ENCODE measurements at places on chromosomes 7 and 10.

DNA sequence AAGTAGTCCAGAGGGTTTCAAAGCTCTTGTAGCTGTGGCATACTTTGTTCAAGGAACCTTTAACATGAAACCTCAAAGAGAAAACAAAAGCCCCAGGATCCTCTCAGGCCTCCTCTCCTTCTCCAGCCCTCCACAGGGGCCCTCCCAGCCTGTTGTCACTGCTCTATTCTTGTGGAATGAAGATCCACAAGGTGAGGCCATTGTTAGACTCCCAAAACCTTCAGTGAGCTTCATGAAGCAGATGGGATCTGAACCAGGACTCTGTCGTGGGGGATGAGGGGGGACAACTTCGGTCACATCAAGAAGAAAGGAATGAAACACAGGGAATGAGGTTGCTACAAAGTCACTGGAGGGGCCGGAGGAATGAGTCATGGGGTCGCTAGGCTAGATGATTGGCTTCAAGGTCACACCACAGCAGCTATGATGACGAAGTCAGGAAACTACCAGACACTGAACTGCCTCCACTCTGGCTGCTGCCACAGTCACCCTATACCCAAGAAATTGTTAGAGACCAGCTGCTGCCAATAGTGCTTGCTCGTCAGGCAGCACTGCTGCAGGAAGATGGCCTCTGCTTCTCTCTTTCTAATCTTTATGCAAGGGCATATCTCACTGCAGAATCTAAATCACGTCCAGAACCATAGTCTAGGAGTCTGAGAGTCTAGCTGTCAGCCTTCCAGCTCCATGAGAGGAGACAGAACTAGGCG is 208.8 kb downstream of the HIBADH start:
- DNase-seq, result peak; percentile 25

GRCh38 chr7:132183781-132184380 is 392.4 kb downstream of the PLXNA4 start:
- no peak for DNase-seq

- no peak for DNase-seq
Observed at GRCh38 chr10:24119896-24120295, 89.0 kb upstream of the KIAA1217 start.

DNA sequence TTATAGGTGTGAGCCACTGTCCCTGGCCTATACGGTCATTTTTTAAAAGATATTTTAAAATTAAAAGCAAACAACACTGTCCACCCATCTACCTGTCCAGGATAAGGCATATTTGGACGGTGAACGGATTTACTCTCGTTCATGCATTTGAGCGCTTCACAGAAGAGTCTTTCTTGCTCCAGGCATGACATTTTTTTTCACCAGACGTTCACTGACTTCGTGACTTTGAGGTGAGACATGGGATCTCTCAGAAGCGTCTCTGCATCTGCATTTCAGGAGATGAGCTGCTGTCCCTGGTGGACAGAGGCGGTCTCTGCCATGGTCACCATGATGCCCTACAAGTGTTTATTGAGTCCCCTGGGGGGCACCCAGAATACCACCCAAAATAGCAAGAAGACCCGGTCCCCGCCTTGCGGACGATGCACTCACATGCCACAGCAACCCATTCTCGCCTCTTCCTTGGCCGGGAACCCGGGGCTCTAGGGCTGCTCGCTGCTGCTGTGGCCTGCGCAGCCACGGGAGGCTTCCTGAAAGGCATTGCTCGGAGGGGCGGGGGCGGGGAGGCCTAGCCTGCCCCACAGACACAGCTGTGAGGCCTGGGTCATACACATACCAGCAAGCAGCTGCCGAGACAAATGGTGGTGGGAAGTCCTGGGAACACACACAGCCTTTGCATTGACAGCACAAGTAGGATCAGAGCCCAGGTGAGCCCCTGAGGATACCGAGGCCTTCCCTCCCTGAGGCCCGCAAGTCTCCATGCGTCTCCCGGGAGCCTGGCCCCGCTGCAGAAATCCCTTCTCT is 84.4 kb downstream of the RGS10 start:
- no peak for DNase-seq

GRCh38 chr7:151367284-151367683 is 25.7 kb downstream of the NUB1 start:
- no peak for DNase-seq

DNA sequence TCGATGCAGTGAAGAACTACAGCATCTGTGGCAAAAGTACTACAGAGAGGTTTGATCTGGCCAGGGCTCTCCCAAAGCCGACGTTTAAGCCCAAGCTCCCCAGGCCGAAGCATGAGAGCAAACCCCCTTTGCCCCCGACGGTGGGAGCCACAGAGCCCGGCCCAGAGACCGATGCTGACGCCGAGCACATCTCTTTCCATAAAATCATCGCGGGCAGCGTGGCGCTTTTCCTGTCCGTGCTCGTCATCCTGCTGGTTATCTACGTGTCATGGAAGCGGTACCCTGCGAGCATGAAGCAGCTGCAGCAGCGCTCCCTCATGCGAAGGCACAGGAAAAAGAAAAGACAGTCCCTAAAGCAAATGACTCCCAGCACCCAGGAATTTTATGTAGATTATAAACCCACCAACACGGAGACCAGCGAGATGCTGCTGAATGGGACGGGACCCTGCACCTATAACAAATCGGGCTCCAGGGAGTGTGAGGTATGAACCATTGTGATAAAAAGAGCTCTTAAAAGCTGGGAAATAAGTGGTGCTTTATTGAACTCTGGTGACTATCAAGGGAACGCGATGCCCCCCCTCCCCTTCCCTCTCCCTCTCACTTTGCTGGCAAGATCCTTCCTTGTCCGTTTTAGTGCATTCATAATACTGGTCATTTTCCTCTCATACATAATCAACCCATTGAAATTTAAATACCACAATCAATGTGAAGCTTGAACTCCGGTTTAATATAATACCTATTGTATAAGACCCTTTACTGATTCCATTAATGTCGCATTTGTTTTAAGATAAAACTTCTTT is 2.3 kb downstream of the LRRTM3 start:
- no peak for DNase-seq

- DNase-seq, result no peak
Observed at GRCh38 chr7:16657656-16658279, 11.8 kb downstream of the BZW2 start.

GRCh38 chr7:11931307-11931706 is 99.3 kb upstream of the THSD7A start:
- DNase-seq, result no peak

- DNase-seq, result no peak
Observed at GRCh38 chr10:34489411-34489810, 325.7 kb downstream of the PARD3 start.

- no peak for DNase-seq
Observed at GRCh38 chr10:91829268-91829667, 31.0 kb downstream of the TNKS2 start.

DNA sequence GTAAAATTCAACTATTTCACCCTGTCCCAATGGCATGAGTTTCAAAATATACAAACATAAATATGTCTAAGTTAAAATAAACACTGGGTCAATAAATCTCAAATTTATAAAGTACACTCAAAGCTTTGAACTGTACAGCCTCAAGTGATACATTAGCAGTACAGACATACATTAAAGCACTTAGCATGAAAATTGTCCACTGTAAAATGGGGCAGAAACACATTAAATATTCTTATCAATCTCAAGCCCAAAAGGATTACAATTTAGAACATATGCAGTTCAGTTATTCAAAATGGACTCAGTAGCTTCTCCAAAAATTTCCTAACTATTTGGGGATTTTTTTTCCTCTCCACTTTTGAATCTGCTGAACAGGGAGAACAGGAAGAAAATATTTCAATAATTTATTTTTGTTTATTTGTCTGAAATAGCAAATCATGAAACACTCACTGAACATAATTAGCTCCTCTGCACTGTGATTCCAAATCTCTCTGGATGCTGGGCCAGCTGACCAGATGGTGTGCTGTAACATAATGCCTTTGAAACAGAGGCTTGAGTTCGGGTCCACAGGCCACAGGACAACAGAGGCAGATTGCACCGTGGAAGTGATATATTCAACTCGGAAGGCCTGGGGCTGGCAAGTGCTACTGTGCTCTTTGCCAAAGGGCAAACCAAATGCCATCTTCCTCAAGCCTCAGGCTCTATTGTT is 248.9 kb upstream of the LRRN3 start:
- DNase-seq, result no peak

DNA sequence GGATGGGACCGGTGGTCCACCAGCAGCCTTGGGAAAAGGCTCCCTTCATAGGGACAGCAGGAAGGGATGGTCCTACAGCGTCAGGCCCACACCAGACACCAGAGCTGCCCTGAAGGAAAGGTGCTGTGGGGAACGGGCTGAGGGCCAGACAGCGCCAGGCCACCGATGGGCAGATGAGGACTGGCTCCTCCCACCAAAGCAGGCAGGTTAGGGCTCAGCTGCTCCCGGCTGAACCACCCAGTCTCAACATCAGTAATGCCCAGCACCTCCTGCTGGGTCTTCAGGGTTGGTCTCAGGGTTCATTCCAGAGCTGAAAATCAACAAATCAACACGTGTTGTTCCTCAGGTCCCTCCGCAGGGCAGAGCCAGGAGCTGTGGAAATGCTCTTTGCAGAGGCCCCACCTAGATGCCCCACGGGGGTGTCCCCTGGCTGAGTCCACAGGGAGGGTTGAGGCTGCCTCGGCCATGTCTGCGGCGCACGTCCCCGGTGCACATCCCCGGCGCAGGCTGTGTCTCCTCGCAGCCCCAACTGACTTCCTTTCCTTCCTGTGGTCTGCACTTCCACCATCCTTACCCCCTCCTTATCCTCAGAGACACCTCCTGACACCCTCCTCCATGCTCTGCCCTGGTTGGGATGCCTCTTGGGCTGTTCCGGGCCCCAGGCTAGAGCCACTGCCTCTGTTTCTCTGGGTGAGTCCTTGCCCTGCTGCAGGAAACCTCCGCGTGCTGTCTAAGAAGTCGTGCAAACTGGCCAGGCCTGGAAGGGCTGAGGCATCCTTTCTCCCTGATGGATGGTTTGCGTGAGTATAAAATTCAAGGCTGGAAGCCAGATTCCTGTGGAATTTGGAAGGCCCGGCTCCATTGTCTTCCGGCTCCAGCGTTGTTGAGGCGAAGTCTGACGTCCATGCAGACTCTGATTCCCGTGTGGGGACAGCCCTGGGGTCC is 32.8 kb upstream of the CFAP46 start:
- no peak for DNase-seq

DNA sequence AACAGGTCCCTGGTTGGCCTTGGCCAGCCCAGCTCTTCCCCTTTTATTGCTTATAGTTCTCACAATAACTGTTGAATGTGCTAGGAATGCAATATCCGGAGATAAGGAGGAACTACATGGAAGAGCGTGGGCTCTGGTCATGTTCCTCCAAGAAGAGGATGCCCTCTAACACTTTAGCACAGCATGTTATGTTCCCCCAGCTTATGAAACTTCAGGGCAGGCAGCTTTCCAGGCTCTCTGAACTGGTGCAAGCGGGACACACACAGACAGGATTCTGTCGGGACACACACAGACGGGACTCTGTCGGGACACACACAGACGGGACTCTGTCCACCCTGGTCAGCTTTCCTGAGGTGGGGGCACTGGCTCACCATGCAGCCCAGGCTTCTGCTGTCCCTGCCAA is 141.6 kb downstream of the PKD1L1 start:
- DNase-seq, result no peak

GRCh38 chr10:116125180-116125579 is 147.8 kb downstream of the GFRA1 start:
- no peak for DNase-seq

GRCh38 chr7:130900471-130901076 is 166.6 kb upstream of the KLF14 start:
- DNase-seq, result peak; percentile 63

DNA sequence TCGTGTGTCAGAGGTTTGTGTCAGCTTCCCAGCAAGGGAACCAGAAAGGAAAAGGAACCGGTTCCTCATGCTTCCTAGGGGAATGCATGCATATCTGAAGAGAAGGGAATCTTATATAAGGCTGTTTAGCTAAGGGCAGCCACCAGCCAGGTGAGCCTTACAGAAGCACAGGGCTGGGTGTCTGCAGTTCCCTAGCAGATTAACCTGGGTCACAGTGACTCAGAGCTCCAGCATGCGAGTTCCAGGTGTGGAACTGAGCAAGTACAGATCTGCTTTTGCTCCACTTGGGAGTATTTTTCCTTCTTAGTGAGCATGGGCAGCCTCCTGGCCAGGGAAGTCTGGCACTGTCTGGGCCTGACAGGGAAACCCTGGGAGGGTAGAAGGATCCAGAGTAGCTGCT is 957 bp upstream of the ANKRD2 start:
- DNase-seq, result no peak

GRCh38 chr7:90276033-90276728 is 31.2 kb downstream of the CFAP69 start:
- DNase-seq, result no peak

DNA sequence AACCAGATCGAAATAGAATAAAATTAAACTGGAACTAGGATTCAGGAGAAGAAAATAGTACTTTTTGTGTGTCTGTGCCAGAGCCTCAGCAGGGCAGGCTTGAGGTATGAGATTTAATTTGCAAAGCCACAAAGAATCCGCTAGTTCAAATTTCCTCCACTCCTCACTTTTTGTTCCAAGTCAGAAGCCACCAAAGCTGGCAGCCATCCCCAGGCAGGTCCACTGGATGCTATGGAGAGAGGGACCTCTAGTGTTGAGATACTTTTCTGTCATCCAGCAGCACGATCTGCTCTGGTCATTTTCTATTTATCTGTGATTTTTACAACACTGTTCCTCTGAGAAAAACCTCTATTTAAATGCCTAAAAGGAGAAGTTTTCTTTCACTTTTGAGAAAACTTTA is 147.9 kb upstream of the FRMD4A start:
- peak; percentile 49 for DNase-seq

DNA sequence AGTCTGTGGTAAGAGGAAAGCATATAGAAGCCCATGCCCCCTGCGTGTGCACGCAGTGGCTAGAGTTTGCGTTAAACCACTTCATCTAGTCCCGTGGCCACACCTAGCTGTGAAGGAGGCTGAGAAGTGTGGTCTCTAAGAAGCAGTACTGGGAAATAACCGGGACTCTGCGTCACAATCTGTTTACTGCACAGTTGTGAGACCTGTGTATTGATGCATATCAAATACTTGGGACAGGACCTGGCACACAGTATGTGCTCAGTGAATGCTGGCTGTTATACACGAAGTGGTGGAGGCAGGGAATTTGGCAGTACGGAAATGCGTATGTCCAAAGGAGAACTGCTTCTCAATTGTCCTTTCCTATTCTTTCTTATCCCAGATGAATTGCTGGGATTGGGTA is 149.5 kb downstream of the ARHGAP21 start:
- no peak for DNase-seq

DNA sequence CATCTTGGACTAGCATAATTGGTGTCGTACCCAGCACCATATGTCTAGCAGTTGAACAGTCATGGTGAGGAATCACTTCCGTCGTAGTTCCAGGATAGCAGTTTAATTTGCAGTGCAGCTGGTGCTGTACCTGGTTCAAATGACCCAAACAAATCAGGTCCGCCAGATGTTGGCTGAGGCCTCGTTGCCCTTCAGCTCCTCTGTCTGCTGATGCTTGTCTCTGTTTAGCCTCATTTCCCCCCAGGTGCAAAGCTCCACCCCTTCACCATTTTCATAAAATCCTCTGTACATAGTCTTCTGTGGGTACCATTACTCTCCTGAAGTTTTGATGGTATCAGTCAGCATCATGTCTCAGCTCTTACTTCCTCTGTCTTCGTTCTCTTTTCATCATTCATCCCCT is 35.1 kb downstream of the UMAD1 start:
- DNase-seq, result no peak

- DNase-seq, result no peak
Observed at GRCh38 chr7:78787854-78788253, 665.6 kb downstream of the MAGI2 start.
